Uterus (tissue), 4 donors: ENCODE measurements at places on chromosomes 11 and 22. TPM values are rescaled to one million over a fixed set of nuclear protein-coding genes. Genes with fewer than 3 reads are reported as not detected.

Gene KRTAP5-9
- not detected for total RNA-seq

- peak; percentile 40 for DNase-seq
Observed at GRCh38 chr22:45535290-45535689, 32.6 kb downstream of the FBLN1 start.

Gene OR51I1
- total RNA-seq, result not detected

GRCh38 chr11:65355776-65356393 lies 1.3 kb downstream of the TIGD3 start:
- DNase-seq, result peak; percentile 36

- DNase-seq, result no peak
Observed at GRCh38 chr11:32817181-32817851, 12.4 kb upstream of the PRRG4 start.

Gene TBX10
- not detected for total RNA-seq

GRCh38 chr11:73162196-73162740 lies 20.1 kb upstream of the FCHSD2 start:
- DNase-seq, result no peak

GRCh38 chr11:59358595-59358994 lies at the start of gene OR5AN1:
Gene OR5AN1, plus strand, starts transcription at chr11:59358895. Its CDS starts 5,564 bp downstream, at chr11:59364459.
- no peak for DNase-seq

DNA sequence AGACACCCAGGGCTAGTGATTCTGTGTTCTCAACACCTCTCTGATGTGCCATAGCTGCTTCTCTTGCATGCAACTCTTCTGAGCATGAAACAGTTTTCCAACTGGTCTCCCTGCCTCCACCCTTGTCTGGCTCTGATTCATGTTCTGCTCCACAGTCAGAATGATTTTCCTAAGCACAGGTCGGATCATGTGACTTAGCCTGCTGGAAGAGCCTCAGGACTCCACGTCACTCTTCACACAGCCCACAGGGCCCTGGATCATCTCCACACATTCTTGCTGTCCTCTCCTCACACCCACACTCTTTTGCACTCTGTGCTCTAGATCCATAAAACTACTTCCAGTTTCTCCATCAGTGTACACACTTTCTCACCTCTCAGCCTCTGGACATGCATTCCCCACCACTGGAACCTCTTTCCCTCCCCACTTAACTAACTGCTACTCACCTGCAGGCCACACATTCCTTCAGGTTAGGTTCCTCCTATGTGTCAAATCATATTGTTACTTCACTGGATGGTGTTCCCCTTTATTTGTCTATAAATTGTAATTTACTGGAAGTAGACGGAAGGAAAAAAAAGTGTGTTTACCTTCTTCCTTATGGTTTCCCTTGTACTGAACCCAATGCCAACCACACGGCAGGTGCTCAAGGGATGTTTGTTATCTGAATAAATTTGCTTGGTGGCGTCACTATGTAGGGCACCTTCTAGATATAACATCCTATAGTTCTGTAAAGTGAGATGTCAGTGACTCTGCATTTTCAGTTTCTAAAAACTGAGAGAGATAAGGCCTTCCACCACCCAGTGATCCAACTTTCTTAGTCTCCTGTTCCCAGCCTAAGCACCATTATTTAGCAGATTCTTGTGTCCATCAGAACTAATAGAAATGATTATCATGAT lies 133.7 kb downstream of the ETS1 start:
- peak; percentile 82 for DNase-seq

GRCh38 chr11:119147604-119148333 lies 1.1 kb upstream of the ABCG4 start:
- no peak for DNase-seq

GRCh38 chr11:92779746-92780145 lies 189.7 kb upstream of the MTNR1B start:
- DNase-seq, result no peak

Gene PRODH
- 3.7 TPM for total RNA-seq

- no peak for DNase-seq
Observed at GRCh38 chr22:40374567-40374966, 4.2 kb downstream of the SGSM3 start.

Gene TSKU
- 108 TPM for total RNA-seq

Gene C11orf97
- total RNA-seq, result not detected

Gene OR5A1
- not detected for total RNA-seq

DNA sequence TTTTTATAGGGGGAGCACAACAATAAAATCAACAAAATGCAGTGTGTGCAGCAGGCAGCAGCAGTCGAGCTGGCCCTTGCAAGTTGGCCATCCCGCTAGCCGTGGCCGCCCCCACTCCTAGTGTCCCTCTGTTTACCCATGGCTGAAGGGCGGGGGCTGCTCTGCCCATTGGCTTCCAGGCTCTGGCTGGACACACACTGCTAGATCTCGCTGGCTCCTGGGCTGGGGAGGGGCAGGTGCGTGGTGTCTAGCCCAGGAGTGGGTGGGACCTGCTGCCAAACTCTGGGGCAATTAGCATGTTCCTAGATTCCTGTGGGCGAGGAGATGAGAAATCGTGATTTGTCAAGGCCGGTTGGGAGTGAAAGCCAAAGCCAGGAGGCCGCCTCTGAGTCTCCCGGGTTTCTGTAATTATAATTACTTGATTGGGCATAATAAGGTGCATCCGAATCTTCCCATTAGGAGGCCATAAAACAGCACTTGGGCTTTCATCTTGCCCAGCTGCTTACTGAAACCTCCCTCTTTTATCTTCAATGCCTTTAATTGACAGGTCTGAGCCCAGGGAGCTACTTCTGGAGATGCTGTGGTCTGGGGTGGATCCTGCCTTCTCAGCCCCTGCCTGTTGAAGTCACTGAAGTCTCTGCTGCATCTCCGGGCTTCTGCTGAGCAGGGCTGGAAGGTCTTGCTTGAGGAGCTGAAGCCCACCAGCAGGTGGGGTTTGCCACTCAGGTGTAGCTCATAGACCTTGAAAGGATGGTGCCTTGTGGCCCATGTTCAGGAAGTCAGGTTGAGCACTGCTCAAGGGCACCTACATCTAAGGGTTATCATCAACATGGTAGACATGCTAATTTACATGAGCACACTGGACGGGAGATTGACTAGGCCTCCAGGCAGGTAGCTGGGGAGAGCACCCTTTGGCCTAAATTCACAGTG lies 44.5 kb upstream of the DKK3 start:
- no peak for DNase-seq

DNA sequence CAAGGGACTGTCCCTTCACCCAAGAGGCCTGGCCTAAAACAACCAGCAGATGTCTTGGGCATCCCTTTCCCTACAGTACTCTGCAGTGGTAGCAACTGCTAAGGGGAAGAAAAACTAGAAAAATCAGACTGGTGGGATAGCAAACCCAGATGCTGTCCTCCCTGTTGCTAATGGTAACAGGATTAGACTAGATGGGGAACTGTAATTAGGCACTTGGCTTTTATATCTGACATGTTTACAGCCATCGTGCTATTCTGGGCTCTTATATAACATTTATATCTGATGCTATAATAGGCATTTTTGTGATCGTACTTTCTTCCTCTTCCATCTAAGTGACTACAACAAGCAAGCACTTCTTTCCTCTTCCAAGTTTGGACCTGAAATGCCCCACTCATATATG lies 316.7 kb downstream of the DLG2 start:
- no peak for DNase-seq

DNA sequence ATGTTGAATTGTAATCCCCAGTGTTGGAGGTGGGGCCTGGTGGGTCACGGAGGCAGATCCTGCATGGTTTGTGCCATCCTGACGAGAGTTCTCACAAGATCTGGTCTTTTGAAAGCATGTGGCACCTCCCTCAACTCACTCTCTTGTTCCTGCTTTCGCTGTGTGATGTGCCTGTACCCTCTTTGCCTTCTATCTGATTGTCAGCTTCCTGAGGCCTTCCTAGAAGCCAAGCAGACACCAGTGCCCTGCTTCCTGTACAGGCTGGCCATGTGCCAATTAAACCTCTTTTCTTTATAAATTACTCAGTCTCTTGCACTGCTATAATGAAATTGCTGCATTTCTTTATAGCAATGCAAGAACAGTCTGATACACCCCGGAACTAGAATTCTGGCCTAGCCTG lies 13.1 kb downstream of the PTPN5 start:
- DNase-seq, result no peak

Gene AMOTL1
- total RNA-seq, result 60.9 TPM

Gene IFITM10
- not detected for total RNA-seq

- DNase-seq, result no peak
Observed at GRCh38 chr11:36105743-36106581, 162.1 kb downstream of the LDLRAD3 start.

Gene PLA2G6
- 43.5 TPM for total RNA-seq

DNA sequence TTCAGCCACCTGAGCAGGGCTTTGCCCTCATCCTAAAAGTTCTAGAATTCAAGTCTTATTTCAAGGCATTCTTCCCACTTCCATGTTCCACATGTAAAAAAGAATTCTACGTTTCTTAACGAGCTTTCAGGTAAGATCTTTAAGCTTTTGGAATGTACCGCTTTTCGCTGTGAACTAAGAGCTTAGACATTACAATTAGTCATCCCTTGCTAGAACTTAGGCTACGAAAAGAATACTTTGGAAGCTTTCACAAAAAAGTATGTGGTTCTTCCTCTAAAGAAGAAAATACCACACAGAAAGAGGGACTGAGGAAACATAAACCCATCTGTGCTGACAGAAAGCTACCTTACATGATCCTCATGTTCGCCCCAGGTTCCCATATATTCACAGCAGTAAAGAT lies 1.9 kb downstream of the NUMA1 start:
- DNase-seq, result no peak

- peak; percentile 80 for DNase-seq
Observed at GRCh38 chr11:130431331-130431773, 2.9 kb upstream of the ADAMTS8 start.

DNA sequence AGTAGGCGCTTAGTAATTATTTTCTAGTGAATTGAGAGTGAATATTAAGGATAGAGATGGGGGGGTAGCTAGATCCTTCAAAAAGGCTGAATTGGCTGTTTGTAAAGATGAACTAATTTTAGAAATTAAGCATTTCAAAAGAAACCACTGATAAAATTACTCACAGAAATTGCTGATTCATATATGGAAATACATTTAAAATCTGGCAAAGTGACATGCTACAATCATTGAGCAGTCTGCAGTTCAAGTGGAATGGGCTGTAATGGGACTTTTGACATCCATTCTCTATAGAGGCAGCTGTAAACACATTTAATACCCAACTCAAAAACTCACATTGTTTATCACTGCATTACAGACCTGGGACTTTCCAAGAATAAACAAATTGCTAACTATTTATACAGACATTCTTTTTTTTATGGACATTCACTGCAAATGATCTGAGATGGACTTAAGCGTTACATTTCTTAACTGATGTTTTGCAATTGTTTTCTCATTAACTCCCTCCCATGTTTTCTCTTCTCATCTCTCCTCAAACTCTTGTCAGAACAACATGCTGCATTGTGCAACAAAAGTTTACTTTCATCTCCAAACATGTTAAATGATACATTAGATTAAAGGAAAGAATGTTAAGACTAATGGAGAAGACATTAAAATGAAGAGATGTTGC lies 42.1 kb upstream of the MMP7 start:
- DNase-seq, result no peak

Gene SLC16A8
- not detected for total RNA-seq

DNA sequence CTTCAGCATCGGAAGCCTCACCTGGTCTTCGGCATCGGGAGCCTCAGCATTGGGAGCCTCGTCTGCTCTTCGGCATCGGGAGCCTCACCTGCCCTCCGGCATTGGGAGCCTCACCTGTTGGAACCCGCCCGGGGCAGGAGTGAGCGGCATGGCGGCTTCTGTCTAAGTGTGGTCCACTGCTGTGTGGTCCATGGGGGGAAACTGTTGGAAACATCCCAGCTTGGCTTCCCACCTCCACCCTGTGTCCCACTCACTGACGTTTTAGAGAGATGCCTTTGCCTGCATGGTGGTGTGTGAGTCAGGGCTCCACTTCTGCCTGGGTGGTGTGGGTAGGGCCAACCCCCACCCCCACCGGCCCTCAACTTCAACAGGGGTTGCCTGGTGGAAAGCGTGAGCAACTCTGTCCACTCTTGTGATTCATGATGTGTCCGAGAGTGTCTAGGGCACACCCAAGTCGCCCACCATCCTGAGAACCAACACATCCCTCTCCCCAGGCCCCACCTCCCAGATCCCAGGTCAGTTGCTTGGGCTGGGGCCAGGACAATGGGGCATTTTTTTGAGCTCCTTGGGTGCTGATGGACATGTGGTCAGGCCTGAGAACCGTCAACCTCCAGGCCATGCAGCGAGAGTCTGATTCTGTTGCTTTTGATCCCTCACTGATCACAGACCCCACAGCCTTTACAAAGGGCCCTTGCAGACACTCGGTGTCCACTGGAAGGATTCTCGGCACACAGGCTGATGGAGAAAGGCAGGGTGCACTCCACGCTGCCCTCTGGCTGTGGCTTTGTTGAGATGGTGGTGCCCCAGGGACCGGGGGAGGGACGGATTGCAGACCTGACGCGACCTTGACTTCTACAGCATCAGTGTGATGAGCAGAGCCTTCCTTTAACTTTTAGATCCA lies 406.7 kb downstream of the TBC1D22A start:
- no peak for DNase-seq

GRCh38 chr22:35477911-35478582 lies 62.6 kb upstream of the RASD2 start:
- peak; percentile 95 for DNase-seq

Gene SCGB1D2
- not detected for total RNA-seq

- no peak for DNase-seq
Observed at GRCh38 chr11:92595052-92595451, 370.4 kb downstream of the FAT3 start.

GRCh38 chr11:33775832-33776470 lies 1.6 kb upstream of the FBXO3 start:
- no peak for DNase-seq

DNA sequence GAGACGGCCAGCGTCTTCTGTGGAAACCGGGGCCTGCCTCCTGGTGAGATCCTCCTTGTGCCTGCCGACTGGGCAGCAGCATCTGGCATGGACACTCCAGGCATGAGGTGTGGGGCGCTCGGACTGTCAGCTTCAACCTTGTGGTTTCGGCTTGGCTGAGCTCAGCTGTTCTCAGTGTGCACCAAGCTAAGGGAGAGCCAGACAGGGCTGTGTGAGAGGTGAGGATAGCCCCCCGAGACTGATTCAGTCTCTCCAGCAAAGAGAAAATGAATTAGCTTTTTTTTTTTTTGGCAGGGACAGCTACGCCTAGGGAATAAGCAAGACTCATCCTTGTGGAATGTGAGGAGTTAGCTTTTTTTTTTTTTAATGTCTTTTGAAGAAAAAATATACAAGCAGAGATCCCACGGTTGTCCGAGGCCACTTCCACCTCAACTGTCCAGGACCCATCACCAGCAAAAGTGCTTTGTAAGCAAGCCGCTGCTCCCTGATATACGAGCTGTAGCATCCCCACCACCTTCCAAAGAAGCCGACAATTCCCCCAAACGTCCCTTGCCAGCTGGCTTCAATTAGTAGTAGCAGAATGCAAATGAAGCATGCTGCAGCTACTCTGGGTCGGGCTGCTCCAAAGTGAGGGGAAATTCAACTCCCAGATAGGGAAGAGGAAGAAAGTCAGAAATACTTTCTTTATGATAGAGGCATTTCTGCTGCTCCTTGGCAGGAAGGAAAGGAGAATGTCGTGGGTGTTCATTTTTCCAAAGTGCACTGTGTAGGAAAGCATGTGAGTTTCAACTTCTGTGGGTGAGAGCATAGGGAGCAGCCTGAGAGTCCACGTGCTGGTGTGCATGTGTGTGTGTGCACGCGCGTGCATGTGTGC lies 9.7 kb upstream of the THY1 start:
- DNase-seq, result no peak

Gene MRGPRF
- total RNA-seq, result 65.7 TPM

GRCh38 chr22:44147008-44147645 lies 33.6 kb upstream of the PARVG start:
- DNase-seq, result no peak

Gene WBP2NL
- total RNA-seq, result 6.6 TPM

- DNase-seq, result no peak
Observed at GRCh38 chr11:95566211-95566610, 223.4 kb downstream of the FAM76B start.

GRCh38 chr11:3683039-3683438 lies 11.9 kb upstream of the CHRNA10 start:
- no peak for DNase-seq
